ENCODE measurements at places on chromosomes 4 and X.

GRCh38 chr4:132063829-132064228, 1085.3 kb upstream of the PCDH10 start:
- no peak for DNase-seq

- DNase-seq, result no peak
These were observed 73.3 kb upstream of the SOD3 start for GRCh38 chr4:24722026-24722568.

DNA sequence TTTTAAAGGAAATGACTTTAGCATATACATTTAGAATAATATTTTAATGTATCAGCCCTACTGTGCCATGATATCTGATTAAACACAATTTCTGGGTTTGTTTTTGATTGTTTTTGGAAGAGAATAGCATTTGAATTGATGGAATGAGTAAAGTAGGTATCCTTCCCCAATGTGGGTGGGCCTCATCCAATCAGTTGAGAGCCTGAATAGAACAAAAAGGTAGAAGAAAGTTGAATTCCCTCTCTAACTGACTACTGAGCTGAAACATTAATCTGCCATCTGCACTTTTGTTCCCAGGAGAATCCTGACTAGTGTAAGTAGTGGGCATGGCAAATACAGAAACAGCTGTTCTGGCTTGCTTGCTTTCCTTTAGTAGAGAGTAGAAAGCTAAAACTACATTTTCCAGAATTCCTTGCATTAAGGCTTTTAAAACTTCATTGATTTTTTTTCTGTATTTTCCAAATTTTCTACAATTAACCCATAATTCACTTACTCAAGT, 9.7 kb upstream of the SEC24D start:
- no peak for DNase-seq

- DNase-seq, result no peak
These were observed 190.1 kb downstream of the SHROOM3 start for GRCh38 chr4:76624931-76625715.

DNA sequence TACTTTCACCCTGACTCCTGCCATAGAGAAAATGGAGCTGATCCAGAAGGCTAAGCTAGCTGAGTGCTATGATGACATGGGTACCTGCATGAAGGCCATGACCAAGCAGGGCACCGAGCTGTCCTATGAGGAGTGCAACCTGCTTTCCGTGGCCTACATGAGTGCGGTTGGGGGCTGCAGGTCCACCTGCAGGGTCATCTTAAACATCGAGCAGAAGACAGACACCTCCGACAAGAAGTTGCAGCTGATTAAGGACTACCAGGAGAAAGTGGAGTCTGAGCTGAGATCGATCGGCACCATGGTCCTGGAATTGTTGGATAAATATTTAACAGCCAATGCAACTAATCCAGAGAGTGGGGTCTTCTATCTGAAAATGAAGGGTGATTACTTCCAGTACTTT, 438.0 kb downstream of the TMA16 start:
- no peak for DNase-seq

DNA sequence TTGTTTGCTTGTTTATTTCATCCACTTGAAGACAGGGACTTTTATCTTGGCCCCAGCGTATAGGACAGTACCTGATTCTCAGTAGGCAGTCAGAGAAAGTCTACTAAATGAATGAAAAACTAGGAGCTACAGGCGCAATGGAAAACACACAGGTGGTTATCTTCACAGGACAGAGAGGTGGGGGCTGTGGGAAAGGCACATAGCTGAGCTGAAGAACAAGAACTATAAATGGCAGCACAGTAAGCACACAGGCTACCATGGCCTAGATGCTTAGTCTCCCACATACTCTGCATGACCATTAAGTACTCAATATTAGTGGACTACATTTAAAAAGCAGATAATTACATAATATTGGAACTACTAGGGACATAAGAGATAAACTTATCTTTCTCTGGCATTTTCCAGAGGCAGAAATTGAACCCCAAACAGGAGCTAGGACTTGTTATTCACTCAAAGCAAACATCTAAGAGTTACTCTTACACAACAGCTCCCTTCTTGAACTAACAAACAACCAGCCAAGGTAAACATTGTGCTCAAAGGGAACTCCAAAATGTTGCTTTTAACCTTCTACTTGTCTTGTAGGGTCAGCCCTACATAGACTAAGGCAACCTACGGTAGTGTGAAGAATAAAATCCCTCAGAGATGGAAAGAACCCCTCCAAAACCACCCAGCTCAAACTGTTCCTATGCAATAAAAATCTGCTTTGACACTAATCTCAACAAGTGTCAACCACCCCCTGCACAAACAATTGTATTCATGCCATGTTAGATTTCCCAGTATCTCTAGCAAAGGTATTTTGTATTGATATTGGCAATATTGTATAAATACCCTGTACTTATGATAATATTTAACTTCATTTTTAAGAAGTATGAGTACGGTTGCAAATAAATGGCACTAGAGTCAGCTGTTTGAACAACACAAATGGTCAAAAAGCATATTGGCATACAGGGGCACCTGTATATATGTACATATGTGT, 593.6 kb downstream of the KLHL13 start:
- no peak for DNase-seq

- no peak for DNase-seq
These were observed 51.7 kb upstream of the AFF2 start for GRCh38 chrX:148448686-148449085.

- peak; percentile 45 for DNase-seq
These were observed 55.7 kb downstream of the PHOX2B start for GRCh38 chr4:41692717-41693345.

DNA sequence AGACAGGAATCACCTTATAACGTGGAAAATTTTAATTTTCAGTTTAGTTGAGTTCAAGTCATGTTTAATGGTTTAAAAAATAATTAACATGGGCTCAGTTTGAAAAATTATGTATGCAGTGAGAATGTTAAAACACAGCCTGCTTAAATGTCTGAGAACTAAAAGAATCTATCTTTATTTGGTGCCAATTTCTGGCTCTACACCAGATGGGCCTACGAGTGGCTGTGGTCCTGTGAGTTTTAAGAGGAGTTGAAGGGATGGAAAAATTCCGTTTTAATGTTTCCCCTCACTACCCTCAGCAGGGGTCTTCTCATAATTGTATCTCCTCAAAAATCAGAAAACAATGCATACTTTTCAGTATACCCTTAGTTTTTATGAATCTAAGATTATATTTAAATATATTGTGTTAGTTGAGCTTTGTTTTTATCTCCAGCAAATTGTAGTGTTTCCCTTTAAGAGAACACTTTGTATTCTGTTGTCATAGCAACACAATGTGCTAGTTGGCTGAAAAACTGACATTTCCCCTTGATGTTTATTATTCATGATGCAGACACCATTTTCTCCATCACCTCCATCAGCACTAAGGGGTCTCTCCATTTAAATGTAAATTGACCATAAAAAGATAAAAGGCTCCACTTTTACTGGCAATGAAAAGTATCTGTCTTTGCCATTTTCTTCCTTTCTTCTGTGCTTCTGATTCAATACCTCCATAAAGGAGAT, 393.5 kb upstream of the GRIA3 start:
- DNase-seq, result no peak

DNA sequence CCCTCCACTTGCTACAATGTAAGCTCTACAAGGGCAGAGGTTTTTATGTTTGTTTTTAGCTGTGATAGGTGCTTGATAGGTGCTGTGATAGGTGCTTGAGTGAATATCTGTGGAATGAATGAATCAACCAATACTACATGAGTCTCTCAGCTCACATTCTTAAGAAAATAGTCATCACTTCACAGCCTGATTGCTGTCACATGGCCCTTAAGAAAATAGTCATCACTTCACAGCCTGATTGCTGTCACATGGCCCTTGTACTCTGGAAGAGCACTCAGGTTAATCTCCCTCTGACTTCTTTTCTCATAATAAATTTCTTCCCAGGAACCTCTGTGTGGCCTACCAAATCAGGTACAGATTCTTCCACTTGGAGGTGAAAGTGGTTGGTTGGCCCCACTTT, 335.2 kb downstream of the TENM3 start:
- DNase-seq, result peak; percentile 7

DNA sequence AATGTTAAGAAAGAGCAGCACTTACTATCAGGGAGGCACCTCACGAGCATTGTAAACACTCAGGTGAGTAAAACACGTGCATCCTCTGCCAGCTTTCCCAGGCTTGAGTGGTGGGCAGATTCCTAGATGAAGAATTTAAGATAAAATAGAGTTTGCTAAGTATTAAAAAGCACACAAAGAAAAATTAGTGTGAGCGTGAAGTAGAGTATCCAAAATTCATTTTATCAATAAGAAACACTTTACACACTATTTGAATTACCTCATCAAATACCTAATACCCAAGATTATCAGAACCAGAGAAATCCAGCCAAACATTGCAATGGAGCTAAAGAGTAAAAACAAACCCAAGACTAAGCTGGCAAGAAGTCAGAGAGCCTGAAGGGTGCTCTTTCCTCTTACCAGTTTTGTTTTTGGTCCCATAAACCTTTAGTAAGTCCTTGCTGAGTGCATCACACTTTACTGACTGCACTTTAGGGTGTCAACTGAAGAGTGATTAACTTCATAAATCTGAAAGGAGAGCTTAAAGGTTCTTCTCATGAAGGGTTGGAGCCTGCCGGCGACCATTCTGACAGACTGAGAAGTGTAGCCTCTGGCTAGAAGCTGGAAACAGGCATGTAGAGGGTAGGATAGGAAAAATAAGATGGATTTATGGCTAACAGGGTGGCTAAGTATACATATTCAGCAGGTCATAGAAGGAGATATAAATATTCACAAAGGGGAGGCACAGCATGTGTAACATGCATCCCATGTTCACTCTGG, 151.1 kb downstream of the SLC7A11 start:
- no peak for DNase-seq

DNA sequence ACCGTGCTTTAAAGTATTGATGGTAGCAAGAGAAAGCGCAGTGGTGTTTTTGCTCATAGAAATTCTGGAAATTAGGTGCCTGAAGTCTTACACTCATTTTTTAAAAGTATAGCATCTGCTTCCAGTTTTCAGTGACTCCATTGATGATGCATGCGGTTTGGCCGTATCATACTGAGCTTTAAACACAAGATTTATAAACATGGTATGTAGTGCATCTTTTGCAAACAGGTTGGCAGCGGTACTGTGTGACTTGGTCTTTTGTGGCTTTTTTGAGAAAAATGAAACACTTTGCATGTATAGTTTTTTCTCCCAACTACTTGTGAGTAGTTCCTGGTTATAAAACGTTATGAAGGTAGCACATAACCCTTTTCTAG, 2.0 kb downstream of the DDX3X start:
- DNase-seq, result no peak

GRCh38 chr4:182062458-182062857, 180.7 kb upstream of the TENM3 start:
- no peak for DNase-seq

DNA sequence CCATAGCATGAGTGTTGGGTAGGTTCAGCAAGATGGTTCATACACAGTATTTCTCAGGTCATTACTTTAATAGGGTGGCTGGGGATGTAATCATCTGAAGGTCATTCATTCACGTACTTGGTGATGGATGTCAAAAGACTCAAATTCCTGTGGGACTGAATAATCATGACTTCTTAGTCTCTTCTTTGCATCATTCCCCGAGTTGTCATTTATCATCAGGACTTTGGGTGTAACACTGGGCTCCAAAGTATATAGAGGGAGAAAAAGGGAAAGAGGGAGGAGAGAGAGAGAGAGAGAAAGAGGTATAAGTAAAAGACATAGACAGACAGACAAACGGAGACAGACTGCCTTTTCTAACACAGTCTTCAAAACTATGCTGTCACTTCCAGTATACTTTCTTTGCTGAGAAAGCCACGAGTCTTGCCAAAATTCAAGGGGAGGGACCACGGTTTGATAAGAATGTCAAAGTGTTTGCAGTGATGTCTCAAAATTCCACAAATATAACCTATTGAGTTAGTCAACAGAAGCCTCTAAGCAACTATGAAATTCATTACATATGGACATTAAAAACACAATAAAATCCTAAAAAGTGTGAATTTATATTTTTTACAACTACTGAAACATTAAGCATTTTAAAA, 55.9 kb downstream of the UGT2A3 start:
- DNase-seq, result peak; percentile 81

GRCh38 chrX:39766085-39766726, 331.6 kb downstream of the BCOR start:
- no peak for DNase-seq

Measured in NCI-H460 (cell line).